ENCODE measurements at places on chromosomes 1 and 21.
A peak's percentile ranks its signal among the peaks of the same experiment; 100 is the strongest.

GRCh38 chr1:35201631-35202030 lies 8.7 kb upstream of the SFPQ start:
- no peaks in the 10 kb centered on the region for H3K27me3 ChIP-seq
- DNase-seq, result no peak
- no peak overlapping the region for H3K4me3 ChIP-seq
- H3K27ac ChIP-seq, result no peak overlapping the region
- peaks cover 19% of the 10 kb centered on the region for H3K4me1 ChIP-seq
- H3K36me3 ChIP-seq, result no peaks in the 10 kb centered on the region

- DNase-seq, result no peak
- H3K4me3 ChIP-seq, result peak overlapping the region; percentile 87
- H3K36me3 ChIP-seq, result peaks cover 5% of the 10 kb centered on the region
- peaks cover 19% of the 10 kb centered on the region for H3K4me1 ChIP-seq
These were observed 106.7 kb downstream of the SLC45A1 start for GRCh38 chr1:8424539-8425116.

- H3K4me1 ChIP-seq, result 0 out of 2 replicates have a peak, but pooled peaks cover 5% of the 10 kb centered on the region
- peaks cover 18% of the 10 kb centered on the region for H3K27me3 ChIP-seq
- no peaks in the 10 kb centered on the region for H3K36me3 ChIP-seq
- DNase-seq, result no peak
- no peak overlapping the region for H3K27ac ChIP-seq
These were observed 87.3 kb upstream of the SMYD2 start for GRCh38 chr1:214193691-214194090.

DNA sequence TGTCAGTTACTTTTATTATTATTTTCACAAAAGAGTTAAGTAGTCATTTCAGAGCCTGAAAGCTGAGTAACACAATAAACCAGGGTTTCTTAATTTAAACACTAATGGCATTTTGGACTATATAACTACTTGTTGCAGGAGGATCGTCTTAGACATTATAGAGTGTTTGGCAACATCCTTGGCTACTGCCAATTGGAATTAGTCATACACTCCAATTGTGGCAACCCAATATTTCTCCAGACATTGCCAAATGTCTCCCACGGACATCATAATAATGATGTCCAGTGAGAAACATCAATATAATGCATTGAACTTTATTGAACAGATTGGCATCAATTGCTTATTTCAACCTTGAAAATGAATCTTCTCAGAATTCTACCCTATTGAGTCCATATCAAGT lies 441.9 kb upstream of the ADGRL4 start:
- DNase-seq, result no peak
- H3K27me3 ChIP-seq, result no peaks in the 10 kb centered on the region
- no peak overlapping the region for H3K27ac ChIP-seq
- H3K4me1 ChIP-seq, result no peaks in the 10 kb centered on the region
- no peaks in the 10 kb centered on the region for H3K36me3 ChIP-seq
- no peak overlapping the region for H3K4me3 ChIP-seq

- H3K4me3 ChIP-seq, result no peak overlapping the region
- H3K36me3 ChIP-seq, result no peaks in the 10 kb centered on the region
- DNase-seq, result no peak
- peaks cover 20% of the 10 kb centered on the region for H3K4me1 ChIP-seq
- no peaks in the 10 kb centered on the region for H3K27me3 ChIP-seq
- H3K27ac ChIP-seq, result no peak overlapping the region
These were observed 4.1 kb downstream of the C1orf141 start for GRCh38 chr1:67130673-67131072.

DNA sequence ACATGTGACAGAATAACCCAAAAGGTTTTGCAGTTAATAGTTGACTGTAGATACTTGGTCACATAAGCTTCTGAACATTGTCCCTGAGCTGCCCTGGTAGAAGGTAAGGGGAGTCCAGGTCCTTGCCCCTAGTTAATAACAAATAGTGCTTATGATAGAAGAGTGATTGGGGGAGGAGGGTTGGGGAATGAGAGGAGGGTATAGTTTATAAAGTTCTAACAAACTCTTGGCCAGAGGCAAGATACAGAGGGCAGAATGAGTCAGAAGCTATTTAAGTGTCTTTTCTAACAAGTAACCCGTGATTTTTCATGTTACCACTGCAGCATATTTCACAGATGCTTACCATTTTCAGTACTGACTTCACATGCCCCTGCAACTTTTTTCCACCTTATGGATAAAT lies 26.7 kb upstream of the MYOCOS start:
- no peaks in the 10 kb centered on the region for H3K27me3 ChIP-seq
- peak; percentile 12 for DNase-seq
- peaks cover 7% of the 10 kb centered on the region for H3K4me1 ChIP-seq
- H3K27ac ChIP-seq, result 0 out of 2 replicates have a peak overlapping the region, but pooled peaks have one; percentile 45

GRCh38 chr1:109181807-109182163 lies 31.9 kb upstream of the SARS1 start:
- no peak overlapping the region for H3K27ac ChIP-seq
- DNase-seq, result no peak
- peaks cover 8% of the 10 kb centered on the region for H3K27me3 ChIP-seq
- no peak overlapping the region for H3K4me3 ChIP-seq
- peaks cover 25% of the 10 kb centered on the region for H3K4me1 ChIP-seq

- peaks cover 92% of the 10 kb centered on the region for H3K4me1 ChIP-seq
- peak overlapping the region; percentile 82 for H3K27ac ChIP-seq
- peaks cover 14% of the 10 kb centered on the region for H3K36me3 ChIP-seq
These were observed 18.8 kb downstream of the JUN start for GRCh38 chr1:58765006-58765405.

- H3K27ac ChIP-seq, result no peak overlapping the region
- H3K4me1 ChIP-seq, result no peaks in the 10 kb centered on the region
- peaks cover 6% of the 10 kb centered on the region for H3K36me3 ChIP-seq
- DNase-seq, result no peak
- peaks cover 4% of the 10 kb centered on the region for H3K27me3 ChIP-seq
- no peak overlapping the region for H3K4me3 ChIP-seq
These were observed 40.8 kb downstream of the RSPH1 start for GRCh38 chr21:42455196-42455595.

DNA sequence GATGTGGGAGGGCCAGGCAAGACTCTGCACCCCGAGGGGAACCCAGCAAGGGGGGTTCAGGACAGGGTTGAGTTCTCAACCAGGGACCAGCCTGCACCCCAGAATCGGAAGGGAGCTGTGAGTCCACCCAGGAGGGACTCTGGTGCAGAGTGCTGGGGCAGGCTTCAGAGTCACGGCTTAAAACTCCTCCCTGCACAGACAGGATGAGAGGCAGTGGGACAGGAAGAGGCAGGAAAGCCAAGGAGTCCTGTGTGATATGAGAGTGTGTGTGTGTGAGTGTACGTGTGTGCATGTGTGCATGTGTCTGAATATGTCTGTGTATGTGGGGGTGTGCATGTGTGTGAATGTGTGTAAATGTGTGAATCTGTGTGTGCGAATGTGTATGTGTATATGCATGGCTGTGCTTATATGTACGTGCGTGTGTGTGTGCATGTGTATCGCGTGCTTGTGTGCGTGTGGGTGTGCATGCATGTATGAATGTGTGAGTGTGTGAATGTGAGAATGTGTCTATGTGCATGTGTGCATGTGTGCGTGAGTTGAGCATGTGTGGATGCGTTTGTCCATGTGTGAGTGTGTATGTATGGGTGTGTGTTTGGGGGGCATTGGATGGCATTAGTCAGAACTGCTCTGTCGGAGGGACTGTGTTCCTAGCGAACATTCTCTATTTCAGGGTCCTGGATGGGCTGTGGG lies 52.2 kb downstream of the UMODL1 start:
- no peak overlapping the region for H3K27ac ChIP-seq
- H3K4me1 ChIP-seq, result no peaks in the 10 kb centered on the region
- no peaks in the 10 kb centered on the region for H3K36me3 ChIP-seq

DNA sequence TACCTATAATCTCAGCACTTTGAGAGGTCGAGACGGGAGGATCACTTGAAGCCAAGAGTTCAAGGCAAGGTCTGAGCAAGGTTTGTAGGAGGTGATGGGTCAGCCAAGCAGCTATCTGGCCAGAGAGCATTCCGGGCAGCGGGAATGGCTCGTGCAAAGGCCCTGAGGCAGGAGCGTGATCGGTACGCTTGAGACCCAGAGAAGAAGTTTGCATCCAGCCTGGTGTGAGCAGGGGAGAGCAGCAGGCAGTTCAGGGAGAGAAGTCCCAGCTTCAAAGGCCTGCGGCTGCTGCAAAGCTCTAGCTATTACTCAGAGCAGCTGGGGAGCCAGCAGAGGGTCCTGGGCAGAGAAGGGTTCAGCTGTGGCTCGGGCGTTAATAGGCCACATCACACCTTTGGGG lies 5.1 kb upstream of the SRARP start:
- H3K36me3 ChIP-seq, result no peaks in the 10 kb centered on the region
- no peak overlapping the region for H3K4me3 ChIP-seq
- no peak overlapping the region for H3K27ac ChIP-seq
- peaks cover 11% of the 10 kb centered on the region for H3K27me3 ChIP-seq
- H3K4me1 ChIP-seq, result no peaks in the 10 kb centered on the region
- no peak for DNase-seq

Data from HFFc6 (cell line).